ENCODE measurements at places on chromosomes 1 and 21.

- no peak for DNase-seq
Measured at GRCh38 chr1:119002028-119002686, 14.0 kb upstream of the TBX15 start.

DNA sequence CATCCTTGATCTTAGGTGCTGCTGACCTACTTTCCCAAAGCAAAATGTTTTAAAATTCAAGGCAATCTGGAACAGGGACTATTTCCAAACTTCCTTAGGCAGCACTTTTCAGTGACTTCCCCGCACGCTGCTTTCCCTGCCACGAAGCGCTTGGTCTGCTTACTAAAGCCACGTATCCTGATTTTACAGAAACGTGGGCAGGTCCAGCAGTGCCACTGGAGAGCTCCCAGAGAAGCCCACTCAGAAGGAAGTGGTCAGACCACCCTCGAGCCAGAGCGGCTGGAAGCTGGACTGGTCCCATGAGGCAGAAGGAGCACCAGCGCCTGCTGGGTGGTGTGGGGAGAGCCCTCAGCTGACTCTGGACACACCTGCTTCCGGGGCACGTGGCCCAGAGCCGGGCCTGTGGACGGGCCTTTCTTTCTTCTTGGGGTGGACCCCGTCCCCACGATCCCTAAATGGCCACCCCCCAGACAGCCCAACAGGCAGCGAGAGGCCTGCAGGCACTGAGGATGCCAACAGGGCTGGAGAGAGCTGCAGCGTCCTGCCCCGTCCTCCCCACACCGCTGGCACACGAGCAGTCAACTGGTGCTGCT, 23.2 kb downstream of the PTTG1IP start:
- no peak for DNase-seq

DNA sequence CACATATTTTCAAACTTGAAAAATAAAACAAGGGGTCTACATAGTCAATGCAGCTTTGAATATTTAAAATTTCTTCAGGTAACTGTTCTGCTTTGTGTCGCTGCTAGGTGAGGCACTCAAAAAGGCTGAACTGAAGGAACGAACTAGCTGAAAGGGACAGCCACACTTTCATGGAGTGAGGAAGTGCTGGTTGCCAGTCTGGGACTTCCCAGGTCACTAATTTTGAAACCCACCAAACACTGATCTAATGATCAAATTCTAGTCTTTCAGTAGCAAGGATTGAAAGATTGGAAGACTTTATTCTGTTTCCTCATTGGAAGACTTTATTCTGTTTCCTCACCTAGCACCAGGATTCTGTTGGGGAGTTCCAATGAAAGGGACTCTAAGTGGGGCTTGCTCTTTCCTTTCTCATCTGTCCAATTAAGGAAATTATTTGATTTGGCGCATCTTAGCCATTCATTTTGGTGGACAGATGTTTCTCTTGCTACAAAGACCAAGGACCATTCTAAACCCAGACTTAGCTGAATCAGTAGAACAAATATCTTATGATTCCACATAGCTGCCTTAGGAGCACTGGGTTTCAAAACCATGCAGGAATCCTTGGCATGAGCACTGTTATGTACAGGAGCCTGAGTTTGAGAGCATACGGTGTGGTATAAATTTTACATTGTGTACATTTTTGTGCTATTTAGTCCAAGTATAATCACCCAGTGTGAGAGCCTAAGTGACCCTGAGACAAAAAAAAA, 10.9 kb upstream of the ARID1A start:
- DNase-seq, result no peak

GRCh38 chr1:217048104-217048707, 325.0 kb upstream of the ESRRG start:
- DNase-seq, result no peak

GRCh38 chr1:18387307-18387706, 93.4 kb upstream of the KLHDC7A start:
- no peak for DNase-seq

- DNase-seq, result no peak
Measured at GRCh38 chr21:21156957-21157356, 158.7 kb downstream of the NCAM2 start.
